Stimulated activated CD4-positive, alpha-beta T cell treated with anti-CD3 and anti-CD28 coated beads, Interleukin-2, amount 100 ng/mL, for 24 hours (primary cell): ENCODE measurements at places on chromosomes 7 and 10.

- no peak for DNase-seq
Observed at GRCh38 chr10:26662864-26663263, 34.6 kb upstream of the PDSS1 start.

DNA sequence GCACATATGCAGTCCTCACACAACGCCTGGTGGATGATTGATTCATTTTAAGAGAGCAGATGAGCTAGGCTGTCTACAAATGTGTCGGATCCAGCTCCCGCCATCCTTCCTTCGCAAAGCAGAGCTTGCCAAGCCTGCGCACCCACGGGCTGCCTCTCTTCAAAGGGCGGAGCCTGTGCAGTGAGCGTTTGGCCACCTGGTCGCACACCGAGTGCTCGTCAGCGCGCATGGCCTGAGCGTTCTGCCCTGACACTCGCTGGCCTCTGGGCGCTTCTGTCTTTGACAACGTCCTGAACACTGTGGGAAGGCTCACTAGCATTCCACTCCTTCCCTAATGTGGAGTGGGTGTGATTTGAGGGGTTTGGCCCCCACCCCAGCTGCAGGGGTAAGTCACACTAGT is 47.1 kb upstream of the TMEM72 start:
- DNase-seq, result no peak

DNA sequence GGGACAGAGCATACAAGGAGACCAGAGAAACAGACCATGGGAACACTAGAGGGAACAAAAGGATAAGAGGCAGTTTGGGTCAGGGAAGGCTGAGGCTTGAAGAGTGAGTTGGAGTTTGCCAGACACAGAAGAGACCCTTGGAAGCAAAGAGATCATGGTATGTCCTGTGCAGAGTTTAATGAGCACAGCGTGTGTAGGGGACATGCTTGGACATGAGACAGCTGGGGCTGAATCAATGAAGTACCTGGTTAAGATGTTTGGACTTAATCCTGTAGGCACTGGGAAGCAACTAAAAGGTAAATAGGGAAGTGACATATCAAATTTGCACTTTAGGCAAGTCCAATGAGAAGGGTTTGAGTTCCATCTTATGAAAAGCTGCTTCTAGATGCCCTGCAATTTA is 79.6 kb downstream of the KIAA1217 start:
- no peak for DNase-seq

DNA sequence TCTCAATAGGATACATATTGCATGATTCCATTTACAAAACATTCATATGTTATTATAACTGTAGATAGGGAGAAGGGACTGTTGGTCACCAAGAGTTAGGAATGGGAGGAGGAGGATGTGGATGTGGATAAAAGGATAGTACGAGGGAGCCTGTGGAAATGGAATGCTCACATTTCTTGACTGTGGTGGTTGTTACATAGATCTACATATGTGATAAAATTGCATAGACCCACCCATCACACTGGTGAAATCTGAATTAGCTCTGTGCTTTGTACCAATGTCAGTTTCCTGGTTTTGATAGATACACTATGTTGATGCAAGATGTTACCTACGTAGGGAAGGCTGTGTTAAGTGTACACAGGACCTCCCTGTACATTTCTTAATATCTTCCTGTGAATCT is 233.5 kb upstream of the MTPN start:
- DNase-seq, result no peak

DNA sequence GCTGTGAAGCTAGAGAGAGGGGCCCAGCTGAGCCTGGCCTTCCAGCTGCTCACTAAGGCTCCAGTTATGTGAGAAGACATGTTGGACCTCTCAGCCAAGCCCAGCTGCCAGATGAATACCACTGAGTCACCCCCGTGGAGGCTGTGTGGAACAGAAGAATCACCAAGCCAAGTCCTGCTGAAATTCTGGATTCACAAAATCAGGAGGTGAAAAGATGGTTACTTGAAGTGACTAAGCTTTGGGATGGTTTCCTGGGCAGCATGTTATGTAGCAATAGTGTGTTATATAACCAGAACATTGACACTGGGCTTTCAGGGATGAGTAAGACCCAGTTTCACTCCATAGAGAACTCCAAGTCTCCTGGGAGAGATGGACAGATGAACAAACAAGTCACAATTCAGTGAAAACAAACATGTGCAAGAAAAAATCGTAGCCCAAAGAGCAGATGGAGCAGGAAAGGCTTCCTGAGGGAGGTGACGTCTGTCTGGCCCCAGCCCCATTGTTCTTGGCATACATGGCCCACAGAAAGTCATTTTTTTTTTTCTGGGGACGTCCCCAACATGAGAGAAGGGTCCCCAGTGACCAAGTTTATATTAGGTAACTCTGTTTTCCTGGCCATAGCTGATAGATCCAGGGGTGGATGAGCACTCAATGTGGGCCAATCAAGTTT is 64.1 kb upstream of the PDZD8 start:
- no peak for DNase-seq

DNA sequence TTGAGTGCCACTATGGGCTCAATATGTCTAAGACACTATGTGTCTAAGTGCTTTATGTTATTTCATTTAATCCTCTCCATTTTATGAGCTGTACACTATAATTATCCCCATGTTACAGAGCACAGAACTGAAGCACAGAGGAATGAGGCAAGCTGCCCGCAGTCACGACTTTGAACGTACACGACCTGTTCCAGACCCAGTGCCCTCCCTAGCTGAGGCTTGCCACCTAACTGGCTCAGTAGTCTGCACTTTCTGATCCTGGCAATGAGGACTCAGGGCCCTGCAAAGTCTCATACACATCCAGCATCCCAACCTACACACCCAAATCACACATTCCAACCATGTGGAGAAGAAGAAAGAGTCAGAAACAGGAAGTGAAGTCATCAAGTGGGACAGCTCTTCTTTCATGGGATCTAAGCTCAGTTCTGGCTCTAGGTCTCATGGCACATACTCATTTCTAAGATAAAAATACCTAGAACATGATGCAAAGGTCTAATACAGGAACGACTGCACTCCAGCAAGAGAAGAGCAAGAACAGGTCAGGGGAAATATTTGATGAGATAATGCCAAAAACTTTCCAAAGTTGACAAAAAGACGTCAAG is 42.4 kb upstream of the DDC start:
- no peak for DNase-seq

DNA sequence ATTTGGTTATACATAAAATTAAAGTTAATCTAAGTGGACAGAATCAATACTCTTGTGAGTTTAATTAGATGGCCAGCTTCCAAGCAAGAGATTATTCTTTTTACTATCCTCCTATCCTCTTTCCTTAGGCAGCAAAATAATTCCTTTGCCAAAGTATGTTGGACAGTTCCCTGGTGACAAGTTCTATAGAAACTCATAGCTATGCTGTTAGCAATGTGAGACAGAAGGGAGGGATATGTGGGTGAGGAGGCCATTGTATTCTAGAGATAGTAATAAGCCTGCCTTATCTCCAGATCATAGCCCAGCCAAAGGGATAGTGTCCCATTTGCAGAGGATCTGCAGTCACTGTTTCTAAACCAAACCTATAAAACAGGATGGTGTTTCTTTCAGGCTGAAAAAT is 181.6 kb upstream of the HDAC9 start:
- no peak for DNase-seq

- DNase-seq, result no peak
Observed at GRCh38 chr10:36738738-36739431, 386.5 kb upstream of the ANKRD30A start.

DNA sequence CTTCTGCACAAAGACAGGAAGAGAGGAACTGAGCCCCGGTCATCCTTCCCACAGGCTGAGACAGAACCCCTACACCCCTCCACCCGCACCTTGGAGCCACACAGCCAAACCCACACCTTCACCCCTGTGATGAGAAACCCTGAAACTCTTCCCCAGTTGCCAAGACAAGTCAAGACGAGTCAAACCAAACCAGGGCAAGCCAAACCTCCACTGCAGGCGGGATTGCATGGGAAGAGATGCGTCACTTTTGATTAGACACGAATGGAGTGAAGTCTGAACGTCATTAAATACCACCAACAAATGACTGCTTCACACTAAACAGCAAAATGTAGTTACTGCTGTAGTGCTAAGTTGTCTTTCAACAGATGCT is 73.8 kb downstream of the PRPF18 start:
- DNase-seq, result no peak

- no peak for DNase-seq
Observed at GRCh38 chr7:114629762-114630161, 215.1 kb downstream of the FOXP2 start.

- DNase-seq, result no peak
Observed at GRCh38 chr7:96188591-96188991, 133.3 kb downstream of the SLC25A13 start.
